Stimulated activated naive CD8-positive, alpha-beta T cell treated with anti-CD3 and anti-CD28 coated beads, Interleukin-15, Interleukin-2, amounts not matched to agents 100 U/mL and 50 U/mL, for 24 hours (primary cell): ENCODE measurements at places on chromosomes 1 and 21.

- DNase-seq, result no peak
These were observed 4.2 kb downstream of the HLCS start for GRCh38 chr21:36962098-36962780.

DNA sequence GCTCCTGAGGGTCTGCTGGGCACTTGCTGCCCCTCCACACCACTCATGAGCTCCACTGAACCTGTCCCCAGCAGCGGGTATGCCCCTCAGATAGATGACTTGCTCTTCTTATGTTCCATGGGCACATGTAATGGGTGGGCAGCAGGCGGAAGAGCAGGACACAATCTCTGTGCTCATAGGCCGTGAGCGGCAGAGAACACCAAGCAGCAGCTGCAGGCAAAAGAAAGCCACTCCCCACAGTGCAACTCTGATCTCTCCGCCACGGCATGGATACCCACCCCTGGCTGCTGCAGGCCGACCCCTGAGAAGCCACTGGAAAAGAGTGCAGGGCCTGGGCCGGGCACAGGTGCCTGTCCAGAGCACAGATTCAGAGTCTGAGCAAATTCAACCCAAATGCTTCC, 135.2 kb upstream of the RUNX3 start:
- no peak for DNase-seq

- no peak for DNase-seq
These were observed 247.6 kb downstream of the TGFB2 start for GRCh38 chr1:218592688-218593087.

- DNase-seq, result no peak
These were observed 12.6 kb upstream of the MNDA start for GRCh38 chr1:158818560-158818959.

- no peak for DNase-seq
These were observed 108.2 kb downstream of the GALNT2 start for GRCh38 chr1:230175163-230175747.

DNA sequence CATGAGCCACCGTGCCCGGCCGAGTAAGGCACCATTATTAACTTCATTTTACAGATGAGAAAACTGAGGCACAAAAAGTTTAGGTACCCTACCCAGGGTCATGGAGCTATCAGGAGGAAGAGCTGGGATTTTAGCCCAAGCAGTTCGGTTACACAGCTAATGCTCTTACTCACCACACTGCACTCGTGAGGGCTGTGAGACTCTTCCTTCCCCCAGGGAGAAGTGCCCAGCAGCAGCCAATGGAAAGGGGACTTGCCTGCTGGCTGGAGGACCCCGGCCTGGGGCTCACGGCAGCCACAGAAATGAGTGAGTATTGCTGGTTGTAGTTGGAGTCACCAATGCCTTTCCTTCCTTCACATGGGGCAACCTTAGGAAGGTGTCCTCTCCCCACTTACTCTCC, 5.2 kb upstream of the CSF1 start:
- DNase-seq, result no peak

GRCh38 chr1:219476116-219476515, 136.8 kb downstream of the ZC3H11B start:
- DNase-seq, result no peak

- DNase-seq, result no peak
These were observed 3.9 kb downstream of the UAP1 start for GRCh38 chr1:162565460-162565859.

DNA sequence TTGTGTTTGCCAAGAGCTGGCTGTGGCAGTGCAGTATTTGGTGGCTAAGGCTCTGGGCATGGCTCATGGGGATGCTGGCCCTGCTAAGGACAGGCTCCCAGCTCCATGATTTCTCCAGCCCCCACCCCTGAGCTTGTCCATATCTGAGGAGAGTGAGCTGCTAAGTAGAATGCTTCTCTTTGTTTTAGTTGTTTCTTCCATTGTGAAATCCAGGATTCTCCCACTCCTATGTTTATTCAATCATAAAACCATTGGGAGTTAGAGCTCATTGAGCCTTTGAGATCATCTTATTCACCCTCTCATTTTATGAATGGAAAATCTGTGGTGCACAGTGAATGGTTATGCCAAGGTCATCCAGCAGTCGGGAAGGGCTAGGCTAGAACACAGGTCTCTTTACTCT, 188.8 kb downstream of the TNR start:
- DNase-seq, result no peak

DNA sequence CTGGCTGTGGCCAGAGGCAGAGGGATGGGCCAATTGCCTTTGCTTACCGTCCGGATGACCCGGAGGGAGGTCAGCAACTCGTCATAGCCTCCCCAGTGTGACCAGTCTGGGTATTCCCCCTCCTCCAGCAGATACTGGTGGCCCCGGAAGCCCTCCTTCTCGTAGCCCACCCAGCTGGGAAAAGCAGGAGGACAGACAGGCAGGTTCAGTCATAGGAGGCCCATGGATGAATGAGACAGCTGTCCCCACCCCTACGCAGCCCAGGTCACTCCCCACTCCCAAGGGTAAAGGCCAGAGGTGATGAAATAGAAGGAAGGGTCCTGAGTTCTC, 16.8 kb downstream of the CRYBG2 start:
- DNase-seq, result no peak

DNA sequence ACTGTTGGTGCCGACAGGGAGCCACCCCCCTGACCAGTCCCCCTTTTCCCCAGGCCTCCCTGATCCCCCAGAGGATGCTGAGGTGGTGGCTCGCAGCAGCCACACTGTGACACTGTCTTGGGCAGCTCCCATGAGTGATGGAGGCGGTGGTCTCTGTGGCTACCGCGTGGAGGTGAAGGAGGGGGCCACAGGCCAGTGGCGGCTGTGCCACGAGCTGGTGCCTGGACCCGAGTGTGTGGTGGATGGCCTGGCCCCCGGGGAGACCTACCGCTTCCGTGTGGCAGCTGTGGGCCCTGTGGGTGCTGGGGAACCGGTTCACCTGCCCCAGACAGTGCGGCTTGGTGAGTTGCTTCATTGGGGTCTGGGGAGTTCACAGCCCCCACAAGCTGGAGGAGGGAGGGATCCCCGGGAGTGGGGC, 89.2 kb downstream of the TRIM11 start:
- DNase-seq, result no peak

GRCh38 chr1:245605480-245606156, 450.8 kb downstream of the KIF26B start:
- DNase-seq, result no peak

- no peak for DNase-seq
These were observed 45.7 kb upstream of the HOOK1 start for GRCh38 chr1:59768792-59769735.

- DNase-seq, result no peak
These were observed 31.9 kb upstream of the LYPD8 start for GRCh38 chr1:248787430-248787829.

GRCh38 chr1:185759061-185759460, 24.9 kb downstream of the HMCN1 start:
- no peak for DNase-seq

- DNase-seq, result peak; percentile 50
These were observed 26.5 kb upstream of the NTPCR start for GRCh38 chr1:232923739-232924386.

DNA sequence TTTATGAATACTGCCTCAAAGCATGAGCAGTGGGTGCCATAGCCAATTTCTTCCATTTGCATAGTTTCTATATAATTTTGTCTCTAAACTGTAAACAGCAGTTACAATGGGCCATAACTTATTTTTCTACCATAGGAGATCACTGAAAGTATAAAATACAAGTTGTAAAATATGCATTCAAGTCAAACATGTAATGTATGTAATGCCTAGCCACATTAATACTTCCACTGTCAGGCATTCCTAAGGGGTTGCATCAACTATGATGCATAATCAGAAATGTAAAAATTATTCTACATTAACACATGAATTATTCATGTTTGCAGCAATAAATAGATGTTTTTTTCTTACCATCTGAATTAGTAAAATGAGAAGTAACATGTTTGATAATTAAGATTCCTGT, 560.3 kb upstream of the ZP4 start:
- DNase-seq, result no peak

DNA sequence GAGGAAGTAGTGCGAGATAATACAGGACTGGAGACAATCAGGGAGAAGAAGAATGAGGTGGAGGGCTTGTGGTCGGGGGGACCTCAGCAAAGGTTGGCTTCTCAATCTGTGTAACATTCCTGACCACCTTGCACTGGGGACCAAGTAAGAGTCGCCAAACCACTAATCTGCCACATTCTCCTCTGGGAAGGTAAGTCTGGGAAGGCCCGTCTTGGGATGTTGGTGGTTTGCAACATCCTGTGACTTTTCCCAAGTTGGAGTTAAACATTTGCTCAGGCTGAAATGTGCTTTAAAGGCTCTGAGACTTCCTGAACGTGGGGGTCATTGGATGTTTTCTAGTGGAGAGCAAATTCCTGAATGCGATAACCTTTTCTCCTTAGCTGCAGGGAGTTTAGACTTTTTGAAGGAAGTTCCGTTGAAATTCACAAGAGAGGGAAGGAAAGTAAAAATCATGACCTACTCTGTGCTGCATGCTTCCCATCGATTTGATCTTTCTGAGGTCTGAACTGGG, 325.9 kb downstream of the RPS6KC1 start:
- no peak for DNase-seq

DNA sequence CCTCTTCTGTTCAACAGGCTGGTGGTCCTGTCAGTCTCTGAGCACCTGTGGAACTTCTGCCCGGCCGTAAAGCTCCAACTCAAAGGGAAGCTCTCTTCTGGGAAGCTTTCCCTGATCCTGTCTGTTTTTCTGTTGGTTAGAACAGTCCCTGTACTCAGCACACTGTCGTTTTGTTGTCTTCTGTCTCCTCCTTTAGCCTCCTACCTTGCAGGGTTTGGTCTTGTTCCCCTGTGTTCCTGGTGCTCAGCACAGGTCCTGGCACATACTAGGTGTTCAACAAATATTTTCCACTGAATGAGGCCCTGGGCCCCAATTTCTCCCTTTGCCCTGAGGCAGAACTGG, 328 bp upstream of the KDF1 start:
- DNase-seq, result no peak

- DNase-seq, result no peak
These were observed 52.1 kb downstream of the COL6A1 start for GRCh38 chr21:46033410-46034400.

DNA sequence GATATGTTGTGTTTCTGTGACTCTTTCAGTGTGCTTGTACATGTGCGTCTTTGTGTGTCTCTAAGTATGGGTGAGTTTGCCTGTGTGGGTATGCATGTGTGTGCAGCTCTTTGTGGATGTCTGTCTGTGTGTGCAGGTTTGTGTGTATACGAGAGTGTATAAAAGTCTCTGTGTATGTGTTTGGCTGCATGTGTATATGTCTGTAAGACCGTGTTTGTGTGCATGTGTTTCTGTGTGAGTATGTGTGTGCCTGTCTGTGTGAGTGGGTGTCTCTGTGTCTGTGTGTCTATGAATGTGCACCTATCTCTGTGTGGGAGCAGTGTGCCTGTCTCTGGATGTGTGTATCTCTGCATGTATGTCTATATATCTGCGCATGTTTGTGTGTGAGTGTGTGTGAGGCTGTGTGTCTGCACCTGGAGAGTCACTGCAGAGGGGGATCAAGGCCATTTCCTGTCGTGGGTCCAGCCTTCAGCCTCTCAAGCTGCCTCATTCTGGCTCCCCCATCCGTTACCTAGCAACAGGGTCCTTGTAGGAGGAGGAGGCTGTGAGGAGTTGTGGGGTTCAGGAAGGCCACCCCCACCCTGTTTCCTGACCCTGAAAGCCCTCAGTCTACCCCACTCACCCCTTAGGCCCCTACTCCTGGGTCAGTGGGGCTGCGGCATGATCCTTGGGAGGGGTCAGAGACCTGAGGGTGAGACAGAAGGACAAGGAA, 10.4 kb downstream of the FGR start:
- DNase-seq, result no peak

GRCh38 chr1:73859227-73859626, 338.7 kb downstream of the LRRIQ3 start:
- DNase-seq, result no peak

GRCh38 chr1:232018231-232019025, 391.8 kb downstream of the DISC1 start:
- DNase-seq, result no peak

- no peak for DNase-seq
These were observed 7.5 kb downstream of the SLC19A1 start for GRCh38 chr21:45534636-45535331.

- no peak for DNase-seq
These were observed 42.9 kb upstream of the RCAN3 start for GRCh38 chr1:24459551-24460266.

DNA sequence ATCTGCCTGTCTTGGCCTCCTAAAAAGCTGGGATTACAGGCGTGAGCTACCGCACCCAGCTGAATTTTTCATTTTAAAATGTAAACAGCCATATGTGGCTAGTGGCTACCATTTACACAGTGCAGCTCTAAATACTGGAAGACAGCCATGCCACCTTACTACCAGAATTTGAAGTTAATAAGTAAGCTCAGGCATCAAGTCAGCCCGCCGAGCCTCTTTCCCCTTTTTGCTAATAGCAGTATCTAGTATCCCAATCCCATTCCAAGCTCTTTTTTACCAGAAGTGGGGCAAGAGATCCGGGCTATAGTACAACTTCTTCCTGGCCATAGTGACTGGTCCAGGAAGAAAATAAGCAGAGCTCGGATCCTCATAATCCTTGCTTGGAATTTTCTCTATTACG, 15.1 kb downstream of the TAF13 start:
- no peak for DNase-seq

GRCh38 chr1:236063919-236064673, 794 bp downstream of the NID1 start:
- peak; percentile 16 for DNase-seq

GRCh38 chr1:169348383-169349036, 19.1 kb downstream of the NME7 start:
- DNase-seq, result no peak

GRCh38 chr1:160136121-160136925, 15.1 kb upstream of the ATP1A4 start:
- DNase-seq, result no peak

DNA sequence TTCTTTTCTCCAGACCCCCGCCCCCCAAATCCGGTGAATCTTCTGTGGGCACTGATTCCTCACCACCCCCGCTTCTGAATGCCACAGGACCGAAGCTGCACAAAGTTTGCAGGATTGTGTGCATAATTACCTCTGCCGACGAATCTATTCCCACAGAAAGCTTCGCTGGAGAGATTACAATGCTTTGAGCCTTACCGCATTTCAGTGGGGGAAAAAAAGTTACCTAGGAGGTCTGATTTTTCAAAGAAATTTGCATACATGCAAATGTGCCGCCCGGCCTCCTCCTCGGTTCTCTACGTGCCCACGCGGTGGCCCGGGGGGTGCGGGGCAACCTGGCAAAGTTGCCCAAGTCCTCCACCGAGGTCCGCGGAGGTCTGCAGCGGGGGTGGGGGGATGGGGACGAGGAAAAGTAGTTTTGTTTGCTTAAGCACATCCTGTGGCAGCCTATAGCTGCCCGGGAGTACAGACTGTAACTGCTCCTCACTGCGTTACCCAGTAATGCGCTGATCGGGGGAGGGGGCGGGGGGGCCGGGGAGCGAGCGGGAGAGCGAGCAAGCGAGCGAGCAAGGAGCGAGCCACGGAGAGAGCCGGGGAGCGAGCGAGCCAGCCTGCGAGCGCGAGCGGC, 563 bp upstream of the NFIA start:
- peak; percentile 69 for DNase-seq

- DNase-seq, result no peak
These were observed 21.4 kb downstream of the KIRREL1 start for GRCh38 chr1:158014731-158015320.

GRCh38 chr21:33854604-33855003, 61.0 kb downstream of the ATP5PO start:
- no peak for DNase-seq
